ENCODE measurements at places on chromosomes 12 and 14.

- no peak for DNase-seq
These were observed 30.5 kb downstream of the PRKD1 start for GRCh38 chr14:29897181-29897580.

DNA sequence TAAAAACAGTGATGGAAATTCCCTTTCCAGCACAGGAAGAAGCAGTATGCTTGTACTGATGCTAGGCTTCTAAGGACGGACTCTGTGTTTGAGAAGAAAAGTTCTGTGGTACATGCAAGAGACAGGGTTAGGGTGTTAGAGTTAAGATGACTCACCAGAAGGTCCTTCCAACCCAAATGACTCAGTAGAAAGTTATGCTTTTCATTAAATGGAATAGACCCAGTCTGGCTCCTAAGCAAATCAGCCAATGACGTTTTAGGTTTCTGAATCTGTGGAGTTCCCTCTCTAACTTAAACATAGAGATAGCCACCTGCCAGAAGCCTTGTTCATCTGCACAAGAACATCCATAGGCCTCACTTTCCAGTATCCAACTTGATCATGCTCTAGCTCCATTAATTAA is 5.7 kb downstream of the PTHLH start:
- DNase-seq: no peak

DNA sequence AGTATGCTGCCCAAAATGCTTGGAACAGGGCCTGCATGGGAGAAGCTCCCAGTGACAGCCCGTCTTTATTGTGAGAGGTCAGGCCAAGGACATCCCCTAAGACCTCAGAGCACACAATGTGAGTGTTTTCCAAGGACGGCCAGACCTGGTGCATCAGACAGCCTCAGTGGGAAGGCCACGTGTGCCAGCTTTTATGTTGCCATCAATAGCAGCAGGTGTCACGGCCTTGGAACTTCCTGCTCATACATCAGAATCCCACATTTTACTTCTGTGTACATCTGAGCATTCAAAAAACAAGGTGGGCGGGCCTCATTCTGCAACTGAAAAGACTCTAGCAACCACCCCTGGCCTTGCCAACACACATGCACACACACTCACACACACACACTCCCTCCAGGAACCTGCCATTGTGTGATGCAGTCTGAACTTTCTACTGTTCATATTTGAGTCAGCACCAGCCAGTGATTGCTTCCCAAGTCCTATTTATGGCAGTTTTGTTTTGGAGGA is 753.1 kb upstream of the TBX3 start:
- no peak for DNase-seq

DNA sequence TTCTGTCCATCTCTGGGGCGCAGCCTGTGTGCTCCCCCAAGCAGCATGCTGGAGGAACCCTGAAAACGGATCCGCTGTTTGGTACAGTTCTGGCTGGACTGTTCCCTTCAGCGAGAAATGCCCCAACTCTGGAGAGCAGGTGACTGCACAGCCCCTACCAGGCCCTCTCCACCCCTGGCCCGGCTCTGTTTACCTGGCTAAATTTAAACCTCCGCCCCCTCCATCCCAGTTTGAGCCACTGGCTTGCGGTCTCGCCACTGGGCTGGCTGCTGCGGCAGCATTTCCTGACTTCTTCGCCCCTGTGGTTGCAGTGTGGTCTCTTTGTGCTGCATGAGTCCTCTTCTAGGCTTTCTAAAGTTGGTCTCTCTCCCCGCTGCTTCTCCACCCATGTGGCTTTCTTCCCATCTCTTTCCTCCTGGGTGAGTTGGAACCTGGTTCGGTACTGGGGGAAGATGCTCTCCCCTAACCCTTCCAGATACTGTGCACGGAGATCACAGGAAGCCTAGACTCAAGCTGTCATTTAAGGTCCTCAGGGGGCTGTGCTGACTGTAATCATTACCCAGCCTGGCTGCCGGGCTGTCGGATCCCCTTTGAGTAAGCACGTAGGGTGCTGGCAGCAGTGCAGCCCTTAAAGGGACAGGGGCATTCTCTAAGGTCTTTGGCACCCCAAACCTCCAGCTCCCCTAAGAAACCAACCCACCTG is 60.6 kb downstream of the FBXL14 start:
- no peak for DNase-seq

DNA sequence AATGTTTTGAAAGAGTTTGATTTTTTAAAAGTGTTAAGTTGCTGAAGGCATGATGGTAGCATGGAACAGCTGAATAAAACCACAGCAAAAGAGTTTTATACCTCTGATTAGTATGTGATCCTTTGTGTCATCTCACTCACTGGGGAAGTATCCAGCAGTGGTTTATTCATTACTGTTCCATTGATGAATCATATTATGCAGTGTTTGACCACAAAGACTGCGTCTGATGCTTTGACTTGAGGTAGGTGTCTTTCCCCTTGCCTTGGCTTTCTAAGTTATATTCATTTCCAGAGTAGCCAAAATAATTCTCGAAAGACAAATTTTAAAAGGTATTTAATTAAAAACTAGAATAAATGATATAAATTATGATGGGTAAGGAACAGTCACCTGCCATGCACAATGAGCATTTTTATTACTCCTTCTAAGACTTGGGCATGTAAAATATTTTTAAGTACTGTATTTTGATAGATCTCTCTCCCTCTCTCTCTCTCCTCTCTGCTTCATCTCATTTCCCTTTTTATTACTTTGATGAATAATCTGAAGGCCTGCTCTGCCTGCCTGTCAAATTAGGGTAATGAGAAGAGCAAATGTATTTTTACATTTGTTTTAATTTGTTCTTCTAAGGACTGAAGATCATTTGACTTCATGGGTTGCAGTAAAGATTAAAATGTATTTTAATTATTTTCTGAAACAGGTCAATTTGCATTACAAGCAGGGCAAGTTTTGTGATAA is 164.9 kb downstream of the NAV3 start:
- no peak for DNase-seq

All from activated CD4-positive, alpha-beta T cell treated with anti-CD3 and anti-CD28 coated beads, Interleukin-2, amount 50 U/mL, for 1 hour (primary cell).